Aorta (tissue), 5 donors: ENCODE measurements at places on chromosomes 6 and 20. TPM values are rescaled to one million over a fixed set of nuclear protein-coding genes. Genes with fewer than 3 reads are reported as not detected.

DNA sequence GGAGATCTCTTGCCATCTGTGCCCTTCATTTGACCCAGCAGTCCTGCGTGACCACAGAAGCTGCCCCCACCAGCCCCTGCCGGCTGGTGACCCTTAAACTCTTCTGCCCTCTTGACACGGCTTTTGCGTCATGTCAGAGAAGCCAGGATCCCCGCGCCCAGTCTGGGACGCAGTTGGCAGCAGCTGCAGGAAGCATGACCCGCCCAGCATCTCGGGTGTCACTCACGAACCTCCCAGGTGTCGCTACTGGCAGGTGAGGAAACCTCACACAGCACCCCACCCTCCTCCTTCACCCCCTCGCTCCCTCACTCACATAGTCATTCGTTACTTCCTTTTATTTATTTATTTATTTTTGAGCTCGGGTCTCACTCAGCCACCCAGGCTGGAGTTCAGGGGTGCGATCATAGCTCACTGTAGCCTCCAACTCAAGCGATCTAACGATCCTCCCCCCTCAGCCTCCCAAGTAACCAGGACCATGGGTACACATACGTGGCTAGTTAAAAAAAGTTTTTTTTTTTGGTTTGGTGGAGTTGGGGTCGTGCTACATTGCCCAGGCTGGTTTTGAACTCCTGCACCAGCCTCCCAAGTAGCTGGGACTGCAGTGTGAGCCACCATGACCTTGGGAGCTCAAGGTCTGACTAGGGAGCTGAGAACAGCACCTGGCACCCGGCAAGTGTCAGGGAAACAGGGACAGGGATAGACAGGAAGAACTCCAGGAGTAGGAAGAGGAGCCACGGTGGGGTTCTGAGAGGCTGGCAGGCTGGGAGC, 14.1 kb upstream of the SPDEF start:
- DNase-seq: no peak

DNA sequence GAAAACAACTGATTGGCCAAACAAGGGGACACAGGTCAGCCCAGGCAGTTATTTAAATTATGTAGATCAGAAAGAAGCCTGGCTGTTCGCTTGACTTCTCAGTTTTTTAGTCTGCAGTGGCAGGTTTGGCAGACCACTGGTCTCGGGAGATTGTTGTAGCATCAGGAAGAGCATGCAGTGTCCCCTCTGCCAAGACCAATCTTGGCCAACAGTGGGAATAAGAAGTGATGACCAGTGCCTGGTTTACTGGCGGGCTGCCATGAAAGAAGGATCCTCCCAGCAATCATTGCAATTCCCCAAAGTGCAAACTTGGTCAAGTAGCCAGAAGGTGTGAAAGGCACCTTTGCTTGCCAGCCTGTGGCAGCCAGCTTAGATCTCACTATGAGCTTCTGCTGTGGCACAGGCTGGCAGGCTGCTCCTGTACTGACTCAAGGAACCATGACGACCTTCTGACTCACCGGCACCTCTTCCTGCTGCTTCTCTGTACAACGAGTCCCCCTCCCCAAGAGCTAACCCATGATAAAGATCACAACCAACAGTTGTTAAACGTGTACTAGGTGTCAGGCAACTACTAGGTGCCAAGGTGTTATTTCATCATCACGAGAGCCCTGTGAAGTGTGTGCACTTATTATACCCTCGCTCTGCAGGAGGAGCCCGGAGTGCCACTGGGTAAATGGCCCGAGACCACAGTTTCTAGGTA, 76.8 kb upstream of the DUSP22 start:
- no peak for DNase-seq

- DNase-seq: no peak
These were observed 13.3 kb downstream of the ZCCHC3 start for GRCh38 chr20:310645-311044.

DNA sequence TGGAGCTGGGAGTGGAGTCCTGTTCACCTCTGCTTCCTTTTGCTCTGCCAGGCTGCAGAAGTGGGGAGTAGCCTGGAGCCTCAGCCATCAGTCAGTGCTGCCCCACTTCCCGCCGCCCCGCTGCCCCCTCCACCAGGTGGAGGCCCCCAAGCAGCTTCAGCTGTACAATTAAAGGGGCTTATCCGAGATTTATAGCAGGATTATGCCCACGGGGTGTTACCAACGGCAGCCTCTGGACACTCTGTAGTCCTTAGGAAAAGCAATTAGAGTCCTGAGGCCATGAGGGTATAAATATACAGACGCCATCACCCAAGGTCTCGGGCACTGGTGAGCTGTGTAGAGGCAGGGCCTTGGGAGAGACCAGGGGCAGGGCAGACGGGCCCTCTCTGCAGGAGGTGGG, 55.4 kb downstream of the GRM4 start:
- DNase-seq: no peak

DNA sequence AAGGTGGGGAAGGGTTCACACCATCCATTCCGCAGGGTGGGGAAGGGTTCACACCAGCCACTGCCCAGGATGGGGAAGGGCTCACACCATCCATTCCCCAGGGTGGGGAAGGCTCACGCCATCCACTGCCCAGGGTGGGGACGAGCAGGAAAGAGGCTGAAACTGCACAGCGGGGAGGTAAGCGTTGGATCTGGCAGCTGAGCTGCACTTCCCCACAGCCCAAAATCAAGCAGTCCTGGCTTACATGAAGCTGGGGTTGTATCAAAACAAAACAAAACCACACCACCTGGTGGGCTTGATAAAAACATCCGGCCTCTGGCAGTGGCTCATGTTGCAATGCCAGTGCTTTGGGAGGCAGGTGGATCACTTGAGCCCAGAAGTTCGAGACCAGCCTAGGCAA, 268.5 kb downstream of the TAF4 start:
- no peak for DNase-seq

GRCh38 chr6:108559884-108560462, 744 bp upstream of the FOXO3 start:
- peak; percentile 91 for DNase-seq

- no peak for DNase-seq
These were observed 16.5 kb downstream of the NHSL1 start for GRCh38 chr6:138482816-138483215.

LY6G5C gene
- polyA plus RNA-seq: 5.9 TPM

DNA sequence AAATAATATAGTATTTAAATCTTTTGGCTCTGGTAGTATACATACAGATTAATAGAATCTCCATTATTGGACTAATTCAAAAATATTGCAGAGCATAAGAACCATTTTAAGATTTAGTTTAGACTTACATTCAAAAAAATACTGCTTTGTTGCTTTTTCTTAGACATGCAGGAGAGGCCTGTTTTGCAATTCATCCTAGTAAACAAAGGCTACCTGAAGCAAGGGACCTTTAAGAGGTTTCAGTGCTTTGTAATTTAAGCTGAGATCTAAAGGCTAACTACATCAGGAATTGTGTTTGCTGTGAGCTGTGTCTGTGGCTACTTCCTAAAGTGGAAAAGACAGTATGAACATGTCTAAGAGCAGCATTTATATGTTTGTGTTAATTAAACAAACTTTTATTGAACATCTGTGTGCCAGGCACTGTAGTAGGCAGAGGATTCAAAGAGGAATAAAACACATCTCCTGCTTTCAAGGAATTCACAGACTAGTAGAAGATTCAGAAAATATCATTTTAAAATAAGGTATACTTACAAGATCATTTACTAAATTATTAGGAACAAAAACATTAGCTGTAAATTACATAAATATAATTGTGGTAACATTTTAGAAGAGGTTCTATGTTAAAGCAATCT, 29.1 kb upstream of the CALHM6 start:
- DNase-seq: no peak

GRCh38 chr6:3235486-3235885, 8.0 kb upstream of the TUBB2B start:
- no peak for DNase-seq

GRCh38 chr6:52839124-52840055, 1.2 kb downstream of the GSTA5 start:
- DNase-seq: no peak

DNA sequence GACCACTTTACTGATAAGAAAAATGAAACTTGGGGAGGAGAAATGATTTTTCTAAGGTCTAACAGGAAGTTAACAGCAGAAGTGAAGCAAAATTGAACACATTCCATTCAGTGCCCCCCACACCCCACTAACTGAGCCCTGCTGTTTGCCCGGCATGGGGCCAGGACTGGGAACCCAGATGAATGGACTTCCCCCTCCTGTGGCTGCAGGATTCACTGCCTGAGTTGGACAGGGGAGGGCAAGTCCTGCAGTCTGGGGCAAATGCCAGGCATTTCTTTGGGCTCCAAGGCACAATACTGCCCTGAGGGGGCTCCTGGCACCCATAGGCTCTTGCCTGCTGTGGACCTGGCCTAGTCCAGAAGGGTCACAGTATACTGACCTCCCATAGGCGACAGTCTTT, 28.3 kb downstream of the FYN start:
- DNase-seq: no peak

GRCh38 chr20:61458146-61458746, 206.2 kb downstream of the CDH4 start:
- DNase-seq: no peak

GRCh38 chr6:42171813-42172581, 1.2 kb upstream of the GUCA1A start:
- DNase-seq: no peak

PHACTR1 gene
- polyA plus RNA-seq: 3.2 TPM
